ENCODE measurements at places on chromosomes 4 and X.
A peak's percentile ranks its signal among the peaks of the same experiment; 100 is the strongest.

DNA sequence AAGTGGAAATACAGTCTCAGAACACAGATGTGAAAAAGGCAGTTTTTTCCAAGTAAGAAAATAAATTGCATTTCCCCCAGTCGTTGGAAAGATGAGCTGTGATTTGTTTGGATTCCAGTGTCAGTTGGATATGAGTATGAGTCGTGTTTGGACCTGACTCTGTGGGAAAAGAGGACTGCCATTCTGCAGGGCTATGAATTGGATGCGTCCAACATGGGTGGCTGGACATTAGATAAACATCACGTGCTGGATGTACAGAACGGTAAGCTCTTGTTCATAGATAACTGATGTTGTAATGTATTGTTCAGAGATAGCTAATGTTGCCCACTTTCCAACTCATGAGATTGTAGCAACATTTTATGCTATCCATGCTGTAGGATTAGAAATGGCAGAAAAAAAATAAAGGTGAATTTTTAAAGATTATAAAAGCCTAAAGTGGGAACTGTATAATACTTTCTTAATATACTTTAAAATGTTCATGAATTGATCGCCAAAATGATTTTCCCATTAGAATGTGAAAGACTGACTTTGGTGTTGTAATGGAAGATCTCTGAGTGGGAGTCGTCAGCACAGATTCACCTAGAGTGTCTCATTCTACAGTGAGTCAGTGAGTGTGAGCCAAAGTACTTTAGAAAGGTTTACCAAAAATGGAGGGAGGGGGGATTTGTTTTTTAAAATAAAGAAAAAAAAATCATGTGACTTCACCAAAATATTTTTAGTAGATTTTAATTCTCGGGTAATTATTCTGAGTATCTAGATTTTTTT is 178.7 kb downstream of the DCTD start:
- no peak for DNase-seq

GRCh38 chrX:136032370-136032769 is 47.1 kb downstream of the SLC9A6 start:
- DNase-seq: no peak

GRCh38 chr4:48462363-48462762 is 20.8 kb upstream of the SLC10A4 start:
- DNase-seq: no peak

GRCh38 chrX:120647127-120647526 is 17.3 kb upstream of the C1GALT1C1 start:
- no peak for DNase-seq

GRCh38 chrX:44675362-44676024 is 132.8 kb upstream of the FUNDC1 start:
- DNase-seq: no peak

DNA sequence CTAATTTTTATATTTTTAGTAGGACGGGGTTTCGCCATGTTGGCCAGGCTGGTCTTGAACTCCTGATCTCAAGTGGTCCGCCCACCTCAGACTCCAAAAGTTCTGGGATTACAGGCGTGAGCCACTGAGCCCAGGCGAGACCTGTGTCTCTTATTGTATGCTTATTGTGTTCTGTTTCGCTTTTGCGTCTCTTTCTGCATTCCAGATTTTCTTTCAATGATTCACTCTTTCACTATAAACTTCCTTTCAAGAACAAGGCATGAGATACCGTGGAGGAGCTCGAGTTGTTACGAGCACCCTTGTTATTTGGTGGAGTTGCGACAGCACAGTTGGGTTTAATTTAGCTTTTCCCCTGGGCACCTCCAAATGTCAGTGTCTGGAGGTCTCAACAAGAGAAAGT is 366.7 kb upstream of the FAT1 start:
- DNase-seq: no peak

DNA sequence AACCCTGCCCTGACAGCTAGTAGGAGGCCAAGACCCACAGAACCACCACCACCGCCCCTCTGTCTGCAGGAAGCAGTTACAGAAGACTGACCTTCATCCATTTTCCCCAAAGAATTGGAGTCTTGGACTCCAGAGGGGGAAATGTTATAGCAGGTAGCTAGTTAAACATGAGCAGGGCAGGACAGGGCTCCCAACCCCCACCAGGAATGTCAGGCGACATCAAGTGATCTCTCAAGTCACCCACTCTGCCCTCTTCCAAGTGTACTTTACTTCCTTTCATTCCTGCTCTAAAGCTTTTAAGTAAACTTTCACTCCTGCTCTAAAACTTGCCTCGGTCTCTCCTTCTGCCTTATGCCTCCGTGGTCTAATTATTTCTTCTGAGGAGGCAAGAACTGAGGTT is 17.1 kb upstream of the AADAT start:
- no peak for DNase-seq

- no peak for DNase-seq
Observed at GRCh38 chr4:183858011-183858615, 47.0 kb upstream of the STOX2 start.

GRCh38 chr4:164871673-164872072 is 5.3 kb upstream of the APELA start:
- no peak for DNase-seq

DNA sequence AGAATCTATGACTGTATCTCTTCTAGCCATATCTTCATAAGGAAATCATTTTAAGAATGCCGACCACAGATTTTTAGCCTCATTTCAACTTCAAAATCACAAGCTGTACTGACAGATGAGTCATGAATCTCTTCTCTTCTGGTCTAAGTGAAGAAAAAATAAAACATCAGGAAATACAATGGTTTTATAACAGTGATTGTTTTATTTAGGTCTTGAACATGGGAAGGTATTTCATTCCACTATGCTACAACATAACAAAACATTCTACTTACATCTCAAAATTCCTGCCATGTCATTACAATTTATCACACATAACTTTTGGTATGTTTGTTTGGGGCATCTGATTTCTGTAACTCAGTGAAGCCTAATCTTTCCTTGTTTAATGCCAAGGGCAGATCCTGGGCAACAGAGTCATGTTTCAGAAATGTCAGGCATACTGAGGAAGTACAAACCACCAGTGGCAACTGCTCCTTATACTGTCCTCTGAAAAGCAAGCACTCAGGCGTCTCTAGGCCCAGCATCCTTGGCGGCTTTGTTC is 325.0 kb downstream of the PDHA2 start:
- DNase-seq: no peak

DNA sequence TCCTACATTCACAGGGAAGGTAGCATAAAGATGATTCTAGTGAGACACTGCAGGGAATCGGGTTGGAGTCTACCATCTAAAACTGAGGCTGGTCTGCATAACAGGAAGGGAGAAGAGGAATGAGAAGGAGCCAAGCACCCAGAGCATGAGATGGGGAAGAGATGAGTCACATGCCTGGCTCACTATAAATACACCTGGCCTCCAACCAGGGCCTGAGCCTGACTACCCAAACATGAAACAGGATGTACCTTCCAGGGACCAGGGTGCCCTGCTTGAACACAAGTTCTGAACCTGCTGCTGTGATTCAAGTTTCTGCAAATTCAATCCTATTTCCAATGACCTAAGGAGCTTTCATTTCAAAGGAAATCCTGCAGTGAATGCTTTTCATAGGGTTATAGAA is 24.9 kb downstream of the CD99L2 start:
- DNase-seq: no peak

DNA sequence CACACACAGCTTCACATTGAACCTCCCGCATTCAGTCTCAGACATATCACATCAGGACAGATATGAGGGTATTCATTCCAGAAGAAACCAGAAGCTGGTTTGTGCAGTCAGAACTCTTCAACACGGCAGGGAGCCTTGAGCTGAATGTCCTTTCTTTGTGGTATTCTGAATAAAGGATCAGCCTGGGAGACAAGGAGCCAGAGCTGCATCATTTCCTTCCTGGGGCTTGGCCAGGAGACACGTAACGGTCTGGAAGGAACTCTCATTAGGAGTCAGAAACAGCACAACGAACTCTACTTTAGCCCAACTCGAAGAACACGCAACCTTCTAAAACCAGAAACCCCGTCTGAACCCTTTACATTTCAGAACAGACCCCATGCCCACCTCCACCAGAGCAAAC is 46.4 kb downstream of the KDR start:
- DNase-seq: no peak

- no peak for DNase-seq
Observed at GRCh38 chr4:186342582-186342981, 76.6 kb downstream of the F11 start.

- DNase-seq: no peak
Observed at GRCh38 chr4:140955641-140956040, 177.6 kb downstream of the RNF150 start.

GRCh38 chrX:36867143-36867542 is 141.0 kb upstream of the FAM47C start:
- peak; percentile 8 for DNase-seq

DNA sequence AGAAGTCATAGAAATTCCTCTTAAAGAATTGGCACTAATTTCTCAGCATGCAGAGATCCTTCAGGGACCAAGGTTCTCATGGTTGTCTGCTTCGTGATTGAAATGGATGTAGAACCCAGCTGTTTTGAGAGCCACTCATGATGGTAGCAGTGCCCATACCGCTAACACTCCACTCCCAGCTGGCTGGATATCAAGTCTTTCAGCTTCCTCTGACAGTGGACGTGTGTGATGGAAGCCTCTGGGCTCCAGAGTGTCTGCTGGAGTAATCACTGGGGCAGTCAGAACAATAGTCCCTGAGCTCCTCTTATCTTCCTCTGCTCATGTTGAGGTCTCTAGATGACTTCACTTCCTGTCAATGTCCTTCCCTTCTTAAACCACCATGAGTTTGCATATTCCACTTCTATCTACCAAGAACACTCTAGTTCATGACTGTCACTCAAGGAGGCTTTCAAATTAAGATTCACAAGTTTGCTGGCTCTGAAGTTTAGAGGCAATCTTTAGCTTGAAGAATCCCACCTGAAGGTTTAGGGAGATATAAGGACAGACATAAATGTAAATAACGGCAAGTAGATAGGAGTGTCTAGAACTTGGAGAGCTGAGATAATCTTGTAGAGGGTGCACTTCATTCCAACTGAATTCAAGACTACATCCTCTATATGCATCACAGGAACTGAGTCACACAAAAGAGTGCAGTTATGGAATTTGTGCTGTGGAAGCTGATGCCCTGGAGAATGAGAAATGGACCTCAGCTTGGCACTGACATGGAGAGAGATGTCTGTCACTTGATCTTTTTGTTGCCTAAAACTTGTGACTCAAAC is 64.5 kb upstream of the WDR1 start:
- DNase-seq: peak; percentile 72

GRCh38 chrX:109475174-109475891 is 6.6 kb downstream of the GUCY2F start:
- DNase-seq: peak; percentile 27

DNA sequence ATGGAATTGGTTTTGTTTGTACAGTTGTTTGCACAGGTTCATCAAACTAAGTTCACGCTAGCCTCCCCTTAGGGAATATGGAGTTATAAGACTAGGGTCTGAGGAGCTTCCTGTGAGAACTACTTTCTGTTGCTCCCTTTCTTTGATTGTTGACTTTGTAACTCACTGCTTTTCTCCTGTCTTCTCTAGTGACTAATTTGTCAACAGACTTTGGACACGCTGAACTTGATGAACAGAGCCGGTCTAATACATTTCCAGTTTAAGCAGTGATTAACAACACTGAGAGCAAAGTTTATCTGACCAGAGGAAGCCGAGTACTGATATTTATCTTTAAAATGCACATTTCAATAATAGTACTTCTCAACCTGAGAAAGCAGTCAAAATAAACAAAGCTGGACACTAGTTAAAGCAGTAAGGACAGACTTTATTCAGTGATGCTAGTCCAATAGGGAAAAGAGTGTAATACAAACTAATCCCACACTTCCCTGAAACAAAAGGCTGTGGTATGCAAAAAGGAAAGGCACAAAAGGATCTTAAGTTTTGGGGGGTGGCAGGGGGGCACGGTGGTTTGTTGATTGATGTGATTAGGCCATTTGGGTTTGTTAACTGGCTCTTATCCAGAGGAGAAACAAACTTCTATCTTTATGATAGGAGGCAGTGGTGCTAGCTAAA is 2.7 kb upstream of the NUDT9 start:
- no peak for DNase-seq

- DNase-seq: no peak
Observed at GRCh38 chr4:74793757-74794381, 454 bp downstream of the BTC start.

- no peak for DNase-seq
Observed at GRCh38 chr4:2829933-2830451, 13.7 kb upstream of the ADD1 start.

DNA sequence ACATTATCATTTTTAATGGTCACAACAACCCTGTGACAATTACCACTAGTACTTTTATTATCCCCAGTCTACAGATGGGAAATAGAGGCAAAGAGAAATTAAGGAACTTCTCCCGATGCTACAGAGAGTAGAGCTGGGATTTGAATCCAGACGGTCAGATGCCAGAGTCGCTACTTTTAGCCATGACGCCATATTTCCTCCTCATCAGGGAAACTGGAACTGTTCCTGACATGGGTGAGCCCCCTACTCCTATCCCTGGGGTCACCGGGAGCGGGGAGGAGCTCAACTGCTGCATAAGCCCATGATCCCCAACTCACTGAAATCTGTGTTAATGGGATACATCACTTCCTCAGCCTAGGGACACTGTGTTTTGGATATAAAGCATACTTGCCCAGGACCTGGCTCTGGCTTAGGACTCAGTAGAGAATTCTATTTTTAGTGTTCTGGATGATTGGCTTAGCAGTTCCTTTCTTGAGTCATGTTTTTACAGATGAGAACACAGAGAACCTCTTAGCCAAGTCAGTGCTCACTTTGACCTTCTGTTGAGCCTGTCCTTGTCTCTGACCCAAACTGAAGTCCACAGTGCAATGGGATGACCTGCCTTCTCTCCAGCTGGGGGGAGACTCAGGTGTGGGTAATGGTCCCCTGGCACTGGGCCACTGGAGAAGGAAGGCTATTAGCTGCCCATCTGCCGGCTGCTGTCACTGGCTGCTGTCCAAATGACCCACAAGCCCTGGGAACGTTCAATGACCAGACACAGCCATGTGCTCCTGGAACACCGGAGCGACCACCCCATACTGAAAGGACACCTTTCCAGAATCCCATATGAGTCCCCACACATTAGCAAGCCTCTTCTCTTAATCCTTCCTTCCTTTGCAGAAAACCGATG is 90.8 kb upstream of the SHISA3 start:
- DNase-seq: no peak

DNA sequence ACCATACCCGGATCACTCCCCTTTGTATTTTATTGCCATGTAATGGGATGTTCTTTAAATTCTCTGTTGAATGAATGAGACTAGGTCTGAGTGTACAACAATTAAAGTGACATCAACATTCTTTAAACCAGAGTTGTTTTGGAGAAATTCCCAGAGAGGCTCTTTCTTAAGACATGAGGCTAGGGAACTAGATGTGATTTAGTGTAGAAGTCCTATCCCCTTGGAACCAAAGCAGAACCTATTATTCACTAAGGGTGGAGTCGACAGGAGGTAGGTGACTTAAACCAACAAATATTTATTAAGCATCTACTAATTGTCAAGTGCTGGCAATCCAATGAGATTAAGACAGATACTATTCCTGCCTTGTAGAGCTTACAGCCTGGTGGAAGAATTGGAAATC is 1.7 kb downstream of the EIF1AX start:
- DNase-seq: no peak

DNA sequence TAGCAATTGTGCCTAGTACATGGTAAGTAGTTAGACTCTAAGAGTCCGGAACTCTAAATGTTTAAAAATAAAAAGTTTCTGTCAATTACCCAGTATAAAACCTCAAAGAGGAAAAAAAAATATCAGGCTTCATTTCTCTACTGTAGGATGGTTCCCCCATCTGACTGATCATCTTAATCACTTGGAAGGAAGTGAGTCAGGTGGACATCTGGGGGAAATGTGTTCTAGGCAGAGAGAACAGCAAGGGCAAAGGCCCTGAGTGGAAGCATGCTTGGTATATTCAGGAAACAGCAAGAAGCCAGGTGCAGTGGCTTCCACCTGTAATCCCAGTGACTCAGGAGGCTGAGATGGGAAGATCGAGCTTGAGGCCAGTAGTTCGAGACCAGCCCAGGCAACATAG is 2.9 kb upstream of the EIF1AX start:
- no peak for DNase-seq

Data from Jurkat, Clone E6-1 (cell line).